DND-41 (cell line): ENCODE measurements at places on chromosomes 3 and 15.

GRCh38 chr3:178388473-178388872, 147.8 kb upstream of the KCNMB2 start:
- H3K27me3 ChIP-seq: no peaks in the 10 kb centered on the region
- no peak overlapping the region for H3K4me3 ChIP-seq
- DNase-seq: no peak
- no peak overlapping the region for H3K27ac ChIP-seq
- no peaks in the 10 kb centered on the region for H3K36me3 ChIP-seq

DNA sequence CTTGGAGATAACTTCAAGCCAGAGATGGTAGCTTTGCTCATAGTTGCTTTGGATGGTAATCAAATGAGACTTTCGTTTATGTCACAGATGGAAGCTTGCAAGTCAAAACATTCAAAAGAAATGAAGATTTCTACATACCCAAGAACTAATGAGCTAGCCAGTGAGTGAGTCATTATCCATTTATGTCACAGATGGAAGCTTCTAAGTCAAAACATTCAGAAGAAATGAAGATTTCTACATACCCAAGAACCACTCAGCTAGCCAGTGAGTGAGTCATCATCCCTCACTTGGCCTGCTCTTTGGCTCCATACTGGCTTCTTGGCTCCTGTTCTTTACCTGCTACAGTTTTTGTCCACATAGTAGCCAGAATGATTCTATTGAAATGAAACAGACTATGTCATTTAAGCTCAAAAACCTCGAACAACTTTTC, 559.8 kb upstream of the CBLB start:
- peaks cover 7% of the 10 kb centered on the region for H3K4me1 ChIP-seq
- H3K36me3 ChIP-seq: no peaks in the 10 kb centered on the region
- DNase-seq: no peak
- H3K27me3 ChIP-seq: no peaks in the 10 kb centered on the region
- no peak overlapping the region for H3K27ac ChIP-seq

GRCh38 chr15:96553006-96553405, 222.5 kb downstream of the NR2F2 start:
- no peaks in the 10 kb centered on the region for H3K4me1 ChIP-seq
- no peak overlapping the region for H3K27ac ChIP-seq
- no peak overlapping the region for H3K4me3 ChIP-seq
- H3K27me3 ChIP-seq: peaks cover 3% of the 10 kb centered on the region
- DNase-seq: no peak

DNA sequence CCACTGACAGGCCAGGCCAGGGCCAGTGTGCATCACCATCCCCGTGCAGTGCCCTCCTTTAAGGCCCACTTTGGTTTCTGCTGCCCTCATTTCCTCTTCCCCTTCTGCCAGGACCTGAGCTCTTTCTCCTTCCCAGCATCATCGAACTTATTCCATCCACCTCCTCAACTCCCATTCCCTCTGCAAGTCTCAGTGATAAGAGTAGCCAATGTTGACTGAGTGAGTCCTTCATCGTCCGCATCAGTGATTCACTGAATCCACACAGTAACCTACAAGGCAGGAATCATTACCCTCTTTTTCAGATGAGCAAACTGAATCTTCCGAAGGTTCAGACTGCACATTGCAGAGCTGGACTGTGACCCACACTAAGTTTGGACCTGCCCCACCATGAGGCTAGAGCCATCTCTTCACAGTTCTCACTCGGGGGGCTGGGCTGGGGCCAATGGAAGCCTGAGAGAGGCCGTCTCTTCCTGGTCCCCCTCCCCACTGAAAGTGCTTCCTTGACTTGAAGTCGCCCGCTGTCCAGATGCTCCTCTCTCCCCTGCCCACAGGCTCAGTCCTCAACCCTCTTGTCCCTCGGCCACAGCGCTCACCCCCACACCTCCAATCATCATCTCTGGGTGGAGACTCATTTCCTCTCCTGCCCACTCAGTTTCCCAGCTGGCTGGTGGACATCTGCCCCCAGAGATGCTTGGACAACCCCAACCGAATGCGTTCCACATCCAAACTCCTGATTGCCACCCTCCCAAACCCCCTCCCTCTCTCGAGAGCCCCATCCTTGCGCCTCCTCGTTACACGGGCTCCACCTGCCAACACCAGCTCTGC, 15.2 kb upstream of the ANPEP start:
- no peak for DNase-seq
- H3K27ac ChIP-seq: no peak overlapping the region
- H3K36me3 ChIP-seq: peaks cover 19% of the 10 kb centered on the region
- no peak overlapping the region for H3K4me3 ChIP-seq

DNA sequence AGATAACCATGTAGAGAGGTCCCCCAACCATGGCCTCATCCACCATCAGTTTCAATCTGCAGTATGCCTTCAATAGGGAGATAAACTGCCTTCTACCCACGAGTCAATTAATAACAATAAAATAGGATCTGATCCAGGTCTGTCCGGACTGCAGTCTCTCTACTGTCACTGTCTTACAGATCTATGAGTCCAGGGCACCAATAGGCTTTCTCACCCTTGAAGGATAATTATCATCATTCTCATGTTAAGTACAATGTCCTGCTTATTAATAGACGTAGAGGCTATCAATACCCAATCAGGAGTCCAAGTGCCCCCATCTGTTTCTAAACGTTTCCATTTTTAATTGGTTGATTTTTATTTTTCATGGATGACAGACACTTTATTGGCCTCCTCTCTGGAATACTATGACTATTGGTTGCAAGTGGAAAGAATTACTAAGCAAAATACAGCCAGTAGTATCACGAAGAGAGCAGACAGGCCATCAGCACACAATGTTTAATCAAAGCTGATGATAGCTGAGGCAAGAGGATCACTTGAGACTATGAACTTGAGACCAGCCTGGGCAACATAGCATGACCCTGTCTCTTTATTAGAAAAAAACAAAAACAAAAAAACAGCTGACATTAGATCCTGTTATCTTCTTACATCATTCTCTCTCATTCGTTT, 480.7 kb downstream of the MAGI1 start:
- no peak for DNase-seq
- no peak overlapping the region for H3K27ac ChIP-seq

- H3K4me1 ChIP-seq: no peaks in the 10 kb centered on the region
- no peaks in the 10 kb centered on the region for H3K36me3 ChIP-seq
- H3K27ac ChIP-seq: no peak overlapping the region
- DNase-seq: no peak
- H3K4me3 ChIP-seq: no peak overlapping the region
Measured at GRCh38 chr3:134317106-134317947, 56.9 kb downstream of the AMOTL2 start.

DNA sequence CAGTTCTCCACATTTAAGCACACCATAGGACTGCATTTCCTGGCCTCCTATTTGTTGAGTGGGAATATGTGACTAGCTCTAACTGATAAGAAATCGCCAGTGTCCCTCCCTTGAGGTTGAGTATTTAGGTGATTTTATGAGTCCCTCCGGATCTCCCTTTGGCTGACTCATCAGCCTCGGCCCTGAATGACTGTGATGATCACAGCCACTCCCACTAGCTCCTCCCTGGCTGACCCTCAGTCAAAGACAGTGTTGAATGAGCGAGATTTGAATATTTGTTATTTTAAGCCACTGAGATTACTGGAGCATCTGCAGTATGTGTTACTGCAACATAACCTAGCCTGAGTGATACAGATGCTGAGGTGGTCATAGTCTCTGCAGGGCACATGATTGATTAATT, 515.3 kb downstream of the EPHB1 start:
- H3K4me3 ChIP-seq: no peak overlapping the region
- DNase-seq: no peak
- no peaks in the 10 kb centered on the region for H3K27me3 ChIP-seq
- H3K36me3 ChIP-seq: no peaks in the 10 kb centered on the region
- no peaks in the 10 kb centered on the region for H3K4me1 ChIP-seq

DNA sequence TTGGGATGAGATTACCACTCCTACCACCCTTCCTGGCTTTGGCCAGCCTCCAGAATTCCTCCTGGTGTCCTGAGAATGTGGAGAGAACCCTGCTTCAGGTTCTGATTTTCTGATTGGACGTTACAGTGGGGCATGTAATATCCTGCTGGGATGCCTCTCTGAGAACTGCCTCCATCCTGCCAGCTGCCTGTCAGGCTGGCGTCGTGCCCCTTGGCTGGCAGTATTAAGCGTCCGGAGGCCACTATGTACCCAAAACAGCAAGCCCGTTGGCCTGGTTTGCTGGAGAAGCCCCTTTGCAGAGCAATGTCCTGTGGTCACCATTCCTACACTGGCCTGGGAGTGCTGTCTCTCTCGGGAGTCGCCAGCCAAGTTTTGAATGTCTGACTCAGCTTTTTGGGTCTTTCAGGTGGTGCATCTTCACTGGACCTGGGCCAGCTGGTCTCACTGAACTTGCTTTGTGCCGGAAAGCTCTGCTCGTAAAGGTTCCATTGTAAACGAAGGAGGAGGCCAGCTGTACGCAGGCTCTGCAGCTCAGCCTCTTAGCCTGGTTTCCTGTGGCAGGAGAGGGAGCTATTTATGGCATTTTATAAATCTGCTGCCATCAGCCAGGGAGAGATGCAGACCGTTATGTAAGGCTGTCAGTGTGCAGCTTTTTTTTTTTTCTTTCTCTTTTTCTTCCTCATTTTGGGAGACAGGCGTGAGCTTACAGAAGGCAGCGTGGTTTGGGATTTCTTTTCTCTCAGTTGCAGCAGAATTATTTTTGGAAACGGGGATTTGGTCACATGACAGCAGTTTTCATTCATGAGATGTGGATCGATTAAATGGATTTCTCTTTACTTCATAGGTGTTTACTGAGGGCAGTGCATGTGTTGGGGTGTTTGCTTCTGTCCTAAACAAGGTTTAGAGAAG, 19.0 kb upstream of the TRAK1 start:
- H3K27ac ChIP-seq: no peak overlapping the region
- no peaks in the 10 kb centered on the region for H3K4me1 ChIP-seq
- H3K27me3 ChIP-seq: no peaks in the 10 kb centered on the region
